ENCODE measurements at places on chromosomes 12 and 14.

DNA sequence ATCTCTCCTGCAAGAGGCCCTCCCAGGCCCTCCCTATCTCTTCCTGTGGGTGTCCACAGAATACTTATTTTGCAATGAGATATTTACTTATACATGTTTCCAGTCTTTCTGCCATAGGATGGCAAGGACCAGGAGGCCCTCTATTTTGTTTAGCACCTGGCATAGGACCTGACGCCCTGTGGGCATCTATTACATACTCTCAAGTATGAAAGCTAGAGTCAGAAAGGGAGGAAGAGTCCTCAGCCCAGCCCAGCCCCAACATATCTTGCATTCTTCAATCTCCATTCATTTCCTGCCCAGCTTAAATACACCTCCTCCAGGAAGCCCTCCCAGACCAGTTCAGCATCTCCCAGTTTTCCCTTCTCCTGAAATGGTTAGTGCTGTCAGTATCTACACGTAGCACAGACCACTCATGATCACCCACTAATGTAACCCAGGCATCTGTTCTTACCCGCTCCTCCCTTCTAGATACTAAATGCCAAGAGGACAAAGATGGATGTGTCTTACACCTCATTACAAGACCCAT, 7.4 kb downstream of the FOXN4 start:
- no peak for DNase-seq

GRCh38 chr14:31677052-31677451, 115.8 kb downstream of the NUBPL start:
- DNase-seq: no peak

DNA sequence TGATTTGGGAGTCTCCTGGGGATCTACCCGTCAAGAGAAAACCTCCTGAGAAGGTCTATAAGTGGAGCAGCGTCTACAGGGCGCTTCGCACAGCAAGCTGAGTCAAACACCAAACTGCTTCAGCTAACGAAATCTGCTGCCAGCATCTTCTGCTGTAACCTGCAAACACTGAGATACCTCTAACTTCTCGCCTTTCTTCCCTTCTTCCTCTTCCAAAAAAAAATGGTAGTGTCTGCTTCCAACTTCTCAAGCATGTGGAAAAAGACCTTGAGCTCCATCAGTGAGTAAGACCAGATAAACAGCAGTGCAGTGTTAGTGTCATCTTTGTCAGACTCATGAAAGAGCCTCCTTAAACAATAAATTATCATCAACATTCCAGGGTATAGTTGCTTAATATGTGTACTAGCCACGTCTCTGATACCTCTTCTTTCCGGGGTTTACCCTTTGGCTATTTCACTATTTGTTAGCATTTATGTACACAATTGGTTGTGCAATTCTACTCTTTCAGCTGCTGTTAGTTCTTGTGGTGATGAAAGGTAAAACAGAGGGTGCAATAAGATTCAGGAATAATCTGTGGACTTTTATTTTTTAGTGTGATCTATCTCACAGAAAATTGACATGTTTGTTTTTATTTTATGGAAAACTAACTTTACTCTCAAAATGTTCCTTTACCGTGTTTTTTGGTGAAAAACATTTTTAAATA, 81.6 kb downstream of the LLPH start:
- DNase-seq: no peak

- no peak for DNase-seq
Measured at GRCh38 chr12:120230326-120230973, 29.5 kb upstream of the RPLP0 start.

DNA sequence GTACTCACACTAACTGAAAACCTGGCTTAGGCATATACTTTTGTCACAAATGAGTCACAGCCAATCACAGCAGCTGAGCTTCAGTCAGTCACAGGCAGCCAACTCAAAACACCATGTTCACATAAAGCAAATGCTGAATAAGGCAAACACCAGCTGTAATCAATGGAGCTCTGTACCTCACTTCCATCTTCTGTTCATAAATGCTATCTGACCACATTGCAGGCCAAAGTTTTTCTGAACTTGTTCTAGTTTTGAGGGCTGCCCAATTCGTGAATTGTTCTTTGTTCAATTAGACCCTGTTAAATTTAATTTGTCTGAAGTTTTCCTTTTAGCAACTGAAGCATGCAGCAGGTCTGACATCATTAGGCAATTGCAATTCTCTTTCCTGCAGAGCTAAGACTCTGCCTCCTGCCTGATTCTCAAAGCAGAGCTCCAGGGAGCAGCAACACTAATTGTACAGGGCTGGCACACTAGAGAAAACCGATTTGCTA, 129.9 kb downstream of the WIF1 start:
- no peak for DNase-seq

- no peak for DNase-seq
Measured at GRCh38 chr14:30698463-30698862, 76.3 kb downstream of the SCFD1 start.

All from GM12892 (cell line).